ENCODE measurements at places on chromosomes 7 and 10.

DNA sequence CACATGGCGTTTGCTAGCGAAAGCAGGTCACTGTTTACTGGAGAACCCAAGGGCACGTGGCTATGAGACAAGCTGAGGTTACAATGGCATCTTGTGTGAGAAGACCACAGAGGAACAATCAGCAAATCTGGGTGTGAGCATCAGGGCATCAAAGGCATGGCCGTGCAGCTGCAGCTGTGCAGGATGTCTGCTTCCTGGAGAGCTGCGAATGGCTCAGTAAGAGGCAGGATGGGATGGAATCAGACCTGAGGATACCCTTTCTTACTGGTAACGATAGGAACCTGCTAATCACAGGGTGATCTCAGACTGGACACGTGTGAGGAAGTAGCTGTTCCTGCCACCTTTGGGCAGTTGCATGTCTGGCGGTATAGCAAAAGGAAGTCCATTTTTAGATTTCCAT lies 119.5 kb downstream of the RNF216 start:
- peak; percentile 84 for DNase-seq

DNA sequence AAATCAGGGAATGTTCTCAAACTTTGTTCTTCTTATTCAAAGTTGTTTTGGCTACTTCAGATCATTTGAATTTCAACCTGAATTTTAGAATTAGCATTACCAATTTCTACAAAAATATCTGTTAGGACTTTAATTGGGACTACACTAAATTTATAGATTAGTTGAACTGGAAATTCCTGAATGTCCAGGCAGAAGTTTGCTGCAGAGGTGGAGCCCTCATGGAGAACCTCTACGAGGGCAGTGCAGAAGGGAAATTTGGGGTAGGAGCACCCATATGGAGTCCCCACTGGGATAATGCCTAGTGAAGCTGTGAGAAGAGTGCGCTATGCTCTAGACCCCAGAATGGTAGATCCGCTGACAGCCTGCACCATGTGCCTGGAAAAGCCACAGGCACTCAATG lies 22.8 kb upstream of the AGMO start:
- DNase-seq, result no peak

DNA sequence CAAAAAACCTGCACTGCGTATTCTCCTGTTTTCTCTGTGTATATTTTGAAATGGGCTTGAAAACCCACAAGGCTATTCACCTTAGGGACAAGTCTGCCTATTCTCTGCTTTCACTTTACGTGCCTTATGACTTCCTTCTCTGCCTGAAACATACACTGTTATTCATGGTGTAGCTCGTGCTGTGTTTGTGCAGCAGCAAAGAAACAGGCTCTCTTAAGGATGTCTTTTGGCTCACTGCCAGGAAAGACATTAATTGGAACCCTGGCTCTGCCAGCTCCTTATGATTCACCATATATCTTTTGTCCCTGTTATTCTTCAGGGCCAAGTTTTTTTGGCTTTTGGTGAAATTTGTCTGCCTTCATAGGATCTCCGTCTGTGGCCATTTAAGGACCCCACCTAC lies 92.4 kb downstream of the TMEM106B start:
- DNase-seq, result no peak

DNA sequence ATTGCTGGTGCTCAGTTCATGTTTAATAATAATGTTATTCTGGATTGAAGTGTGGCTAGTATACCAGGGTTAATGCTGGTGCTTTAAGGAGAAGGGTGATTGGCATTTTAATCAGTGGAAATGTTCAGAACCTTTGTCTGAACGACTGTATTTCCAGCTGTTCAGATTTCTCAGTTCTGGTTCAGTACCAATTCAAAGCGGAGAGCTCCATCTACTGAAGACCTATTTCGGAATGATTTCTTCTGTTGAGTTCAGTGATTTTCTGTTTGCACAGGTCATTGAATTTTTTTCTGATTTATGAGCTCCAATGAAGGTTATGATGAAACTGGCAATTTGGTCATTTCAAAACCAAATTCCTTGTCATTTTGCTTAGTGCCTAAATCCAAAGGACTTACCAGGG lies 160.1 kb downstream of the EXOC4 start:
- DNase-seq, result no peak

- no peak for DNase-seq
Observed at GRCh38 chr7:152313217-152313616, 122.6 kb downstream of the KMT2C start.

DNA sequence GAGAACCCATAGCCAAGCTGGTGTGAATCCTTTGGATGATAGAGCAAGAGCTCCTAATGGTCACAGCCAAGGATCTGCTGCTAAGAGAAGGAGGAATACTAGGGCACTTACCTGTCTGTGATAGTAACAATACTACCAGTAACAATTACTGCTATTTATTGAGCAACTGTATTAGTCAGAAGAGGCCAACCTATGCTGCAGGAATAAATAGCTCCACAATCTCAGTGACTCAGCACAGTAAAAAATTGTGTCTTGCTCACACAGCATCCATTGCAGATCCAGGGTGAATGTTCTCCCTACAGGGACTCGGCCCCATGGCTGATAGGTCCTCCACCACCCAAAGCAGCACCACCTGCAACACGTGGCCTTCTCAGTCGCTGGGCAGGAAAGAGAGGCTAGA lies 257.6 kb upstream of the ZMIZ1 start:
- no peak for DNase-seq

All from MV-4-11 (cell line).